ENCODE measurements at places on chromosomes 12 and 14.

- DNase-seq = no peak
Observed at GRCh38 chr14:100018054-100018453, 47.2 kb upstream of the EVL start.

GRCh38 chr12:58681730-58682129 lies 238.6 kb downstream of the LRIG3 start:
- DNase-seq = no peak

DNA sequence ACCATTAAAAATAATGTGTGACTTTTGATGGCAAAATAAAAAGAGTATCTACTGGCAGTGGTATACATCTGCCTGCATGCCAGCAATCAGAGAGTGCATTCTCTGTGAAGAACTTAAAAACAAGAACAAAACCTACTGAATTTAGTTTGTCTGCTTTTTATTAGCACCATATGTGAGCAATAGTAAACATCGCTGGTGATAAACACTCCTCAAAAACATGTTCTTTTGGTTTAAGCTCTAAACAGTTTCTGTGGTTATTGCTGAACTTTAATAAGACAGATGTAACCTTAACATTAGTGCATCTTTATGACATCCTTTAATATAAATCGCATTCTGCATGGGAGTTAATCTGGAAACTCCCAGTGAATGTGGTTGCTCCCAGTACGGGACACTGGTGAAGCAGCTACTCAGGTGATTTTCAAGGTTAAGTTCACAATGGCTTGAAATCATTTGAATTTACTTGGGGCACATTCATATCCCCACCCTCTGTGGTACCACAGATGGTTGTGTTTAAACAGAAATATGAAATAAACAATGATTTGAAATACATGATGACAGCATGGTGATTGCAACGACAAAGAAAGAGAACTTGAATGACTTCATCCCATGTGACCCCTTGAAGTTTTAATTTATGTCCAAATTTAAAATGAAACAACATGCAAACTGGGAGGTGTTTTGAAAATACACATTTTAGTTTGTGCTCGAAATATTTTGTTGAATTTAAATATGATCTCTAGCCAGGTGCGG lies 285.9 kb downstream of the FOXN3 start:
- DNase-seq = no peak

DNA sequence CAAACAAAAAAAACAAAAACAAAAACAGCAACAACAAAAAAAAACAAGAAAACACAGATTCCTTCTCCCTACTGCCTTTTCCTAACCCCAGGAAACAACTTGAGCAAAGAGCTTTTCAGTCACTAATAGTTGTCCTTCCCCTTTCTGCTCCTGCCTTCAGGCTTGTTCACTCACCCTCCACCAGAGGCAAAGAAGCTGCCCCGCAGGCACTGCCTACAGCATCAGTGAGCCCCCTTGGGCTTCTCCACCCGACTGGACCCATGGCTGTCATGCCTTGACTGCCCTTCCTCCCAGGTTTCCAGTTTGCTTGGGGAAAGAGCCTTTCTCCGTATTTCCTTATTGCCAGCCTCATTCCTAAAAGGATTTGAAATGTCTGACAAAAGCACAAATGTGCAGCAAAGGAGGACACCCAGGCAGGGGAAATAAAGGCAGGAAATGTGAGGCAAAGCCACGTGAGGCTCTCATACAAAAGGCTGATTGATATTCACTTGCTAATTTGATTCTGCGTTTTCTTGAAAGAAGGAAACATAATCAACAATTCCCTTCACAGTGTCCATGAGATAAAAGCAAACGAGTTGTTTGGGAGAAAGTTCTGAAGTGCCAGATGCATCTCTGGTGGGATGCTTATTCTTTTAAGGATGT lies 85.7 kb downstream of the GPATCH2L start:
- no peak for DNase-seq

GRCh38 chr12:37672655-37673260 lies 643.8 kb upstream of the ALG10B start:
- no peak for DNase-seq

- DNase-seq = no peak
Observed at GRCh38 chr12:82970614-82971013, 283.9 kb downstream of the TMTC2 start.

- DNase-seq = peak; percentile 44
Observed at GRCh38 chr12:8780389-8780788, 42.0 kb upstream of the A2ML1 start.

GRCh38 chr14:92578511-92578910 lies 64.9 kb downstream of the RIN3 start:
- DNase-seq = no peak

GRCh38 chr14:56581041-56581727 lies 1.6 kb downstream of the TMEM260 start:
- no peak for DNase-seq

DNA sequence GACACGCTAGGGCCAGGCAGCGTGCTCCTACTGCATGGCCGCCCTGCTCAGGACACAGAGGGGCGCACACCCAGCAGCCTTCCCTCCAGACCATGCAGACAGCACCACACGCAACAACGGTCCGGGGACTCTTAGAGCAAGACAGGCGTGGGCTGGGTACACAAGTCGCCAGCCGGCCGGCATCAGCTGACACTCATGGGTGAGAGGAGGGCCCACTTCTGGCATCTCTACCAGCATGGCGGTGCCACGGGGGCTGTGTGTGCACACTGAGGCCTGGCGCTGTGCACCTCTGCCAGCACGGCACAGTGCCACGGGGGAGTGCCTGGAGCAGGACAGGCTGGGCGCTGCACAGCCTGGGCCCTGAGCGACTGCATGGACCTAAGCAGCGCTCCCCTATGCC lies 6.7 kb upstream of the BTBD6 start:
- no peak for DNase-seq

- DNase-seq = no peak
Observed at GRCh38 chr12:47022296-47022695, 57.1 kb upstream of the PCED1B start.

- DNase-seq = no peak
Observed at GRCh38 chr12:65196762-65197567, 27.6 kb downstream of the LEMD3 start.

GRCh38 chr14:100446572-100446971 lies 123.4 kb downstream of the SLC25A47 start:
- no peak for DNase-seq
